ENCODE measurements at places on chromosomes 1 and 21. TPM values are rescaled to one million over a fixed set of nuclear protein-coding genes. Genes with fewer than 3 reads are reported as not detected.

GRCh38 chr1:154703170-154703569 lies 95.2 kb upstream of the ADAR start:
- H3K36me3 ChIP-seq: no peaks in the 10 kb centered on the region
- DNase-seq: no peak
- H3K4me1 ChIP-seq: no peaks in the 10 kb centered on the region
- no peak overlapping the region for H3K4me3 ChIP-seq

Gene ALPL
- 0.82 TPM for total RNA-seq

DNA sequence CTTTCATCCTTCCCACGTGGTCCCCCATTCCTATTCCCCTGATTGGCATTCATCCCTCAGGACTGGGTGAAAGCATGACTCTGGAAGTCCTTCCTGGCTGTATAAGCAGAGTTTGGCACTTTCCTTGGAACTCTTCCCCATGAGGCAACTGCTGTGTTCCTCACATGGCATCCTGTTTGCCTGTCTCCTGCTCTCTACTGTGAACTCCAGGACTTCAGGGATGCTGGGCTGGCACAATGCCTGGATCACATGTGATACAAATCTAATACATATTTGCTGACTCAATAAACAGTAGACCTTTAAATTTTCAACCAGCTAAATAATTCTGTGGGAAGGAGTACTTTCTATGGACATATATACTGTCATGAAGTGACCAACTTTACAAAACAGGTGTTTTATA lies 46.8 kb upstream of the EDEM3 start:
- H3K4me3 ChIP-seq: no peak overlapping the region
- DNase-seq: no peak
- no peak overlapping the region for H3K27ac ChIP-seq
- H3K36me3 ChIP-seq: no peaks in the 10 kb centered on the region
- H3K27me3 ChIP-seq: no peaks in the 10 kb centered on the region

DNA sequence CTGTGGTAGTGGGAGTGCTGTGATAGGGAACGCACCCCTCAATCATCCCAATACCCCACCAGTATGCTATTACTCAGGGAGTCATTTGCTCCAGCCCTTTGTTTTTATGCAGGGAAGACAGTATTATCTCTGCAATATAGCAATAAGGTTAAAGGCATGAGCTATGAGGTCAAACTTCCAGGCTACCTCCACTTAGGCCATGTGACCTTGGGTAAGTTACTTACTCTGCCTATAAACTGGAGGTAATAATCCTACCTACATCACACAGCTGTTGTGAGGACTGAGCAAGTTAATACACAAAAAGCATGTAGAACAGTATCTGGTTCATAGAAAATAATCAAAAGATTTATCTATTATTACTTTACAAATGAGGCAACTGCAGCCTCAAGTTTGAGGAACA lies 30.1 kb downstream of the MEF2D start:
- H3K36me3 ChIP-seq: no peaks in the 10 kb centered on the region
- no peaks in the 10 kb centered on the region for H3K27me3 ChIP-seq
- H3K27ac ChIP-seq: no peak overlapping the region

DNA sequence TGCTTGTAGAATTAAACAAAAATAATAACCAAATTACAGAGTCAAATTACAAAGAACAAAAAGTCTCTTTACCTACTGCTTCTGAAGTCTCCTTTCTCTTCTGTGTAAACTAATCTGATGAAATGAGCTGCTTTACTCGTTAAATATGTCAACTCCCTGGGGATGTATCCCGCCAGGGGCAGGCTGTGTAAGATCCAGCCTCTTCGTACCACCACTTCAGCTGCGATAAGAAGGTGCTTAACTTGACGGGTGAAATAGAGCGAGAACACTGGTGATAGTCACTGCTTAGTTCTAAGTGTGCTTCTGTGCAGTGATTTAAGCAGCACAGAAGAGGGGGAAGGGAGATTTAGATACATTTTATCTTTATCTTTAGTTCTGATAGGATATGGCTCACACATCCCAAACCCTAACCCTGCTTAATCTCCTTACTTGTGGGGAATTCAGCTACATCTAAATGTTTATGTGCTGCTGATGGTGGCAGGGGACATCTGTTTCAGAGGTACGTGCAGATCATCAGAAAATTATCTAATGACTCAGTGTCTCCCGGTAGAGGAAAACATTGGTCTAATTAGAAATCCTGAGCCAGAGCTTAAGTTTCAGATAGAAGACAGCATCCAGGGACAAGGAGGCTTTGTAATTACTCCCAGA lies 46.0 kb downstream of the RHOU start:
- H3K4me3 ChIP-seq: no peak overlapping the region
- H3K36me3 ChIP-seq: no peaks in the 10 kb centered on the region
- no peak for DNase-seq

Gene HAPLN2
- 0.21 TPM for total RNA-seq

Gene SMIM11
- total RNA-seq: 17.1 TPM

- no peaks in the 10 kb centered on the region for H3K36me3 ChIP-seq
- H3K27me3 ChIP-seq: no peaks in the 10 kb centered on the region
- DNase-seq: no peak
These were observed 39.9 kb downstream of the SPATA46 start for GRCh38 chr1:162336621-162337285.

Gene LRRC38
- total RNA-seq: not detected

DNA sequence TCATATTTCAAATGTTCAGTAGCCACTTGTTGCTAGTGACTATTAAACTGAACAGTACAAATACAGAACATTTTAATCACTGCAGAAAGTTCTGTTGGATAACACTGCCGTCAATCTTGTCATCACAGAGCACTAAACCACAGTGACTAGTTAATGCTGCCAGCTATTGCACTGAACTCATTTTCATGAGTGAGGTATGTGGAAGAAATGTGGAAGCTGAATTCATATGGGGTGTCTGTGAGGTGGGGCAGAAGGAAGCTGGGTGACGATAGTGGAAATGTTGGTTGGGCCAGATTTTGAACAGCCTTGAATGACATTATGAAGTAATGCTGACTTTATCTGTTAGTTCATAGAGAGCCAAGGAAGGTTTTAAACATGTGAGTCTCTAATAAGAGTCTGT lies 49.6 kb downstream of the OSBPL9 start:
- no peak overlapping the region for H3K4me3 ChIP-seq
- H3K27ac ChIP-seq: 0 out of 2 replicates have a peak overlapping the region, but pooled peaks have one; percentile 30
- peaks cover 23% of the 10 kb centered on the region for H3K4me1 ChIP-seq
- no peaks in the 10 kb centered on the region for H3K27me3 ChIP-seq
- DNase-seq: no peak
- H3K36me3 ChIP-seq: no peaks in the 10 kb centered on the region

GRCh38 chr1:84265867-84266266 lies 35.6 kb upstream of the SAMD13 start:
- no peaks in the 10 kb centered on the region for H3K27me3 ChIP-seq
- H3K4me1 ChIP-seq: peaks cover 2% of the 10 kb centered on the region
- H3K4me3 ChIP-seq: no peak overlapping the region
- H3K27ac ChIP-seq: no peak overlapping the region
- no peak for DNase-seq

DNA sequence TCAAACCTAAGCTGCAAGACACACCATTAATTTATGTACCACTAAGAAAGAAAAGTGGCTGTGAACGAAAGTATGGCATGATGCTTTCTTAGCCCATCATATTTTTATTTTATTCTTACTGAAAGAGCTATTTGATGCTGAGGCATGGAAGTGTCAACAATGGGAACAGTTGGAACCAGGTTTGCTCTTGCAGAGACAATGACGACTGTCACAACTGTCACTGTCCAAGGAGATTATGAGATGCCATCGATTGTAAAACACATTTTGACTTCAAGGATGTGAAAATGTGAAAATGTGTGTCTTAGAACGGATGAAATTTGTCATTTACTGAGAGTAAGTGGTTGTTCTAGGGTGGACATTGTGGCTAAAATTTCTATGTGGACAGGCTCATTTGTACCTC lies 2.8 kb upstream of the ACTL8 start:
- no peaks in the 10 kb centered on the region for H3K4me1 ChIP-seq
- no peaks in the 10 kb centered on the region for H3K36me3 ChIP-seq
- H3K27ac ChIP-seq: no peak overlapping the region
- DNase-seq: no peak

GRCh38 chr1:207944571-207944970 lies 33.6 kb upstream of the CD34 start:
- no peaks in the 10 kb centered on the region for H3K4me1 ChIP-seq
- no peak for DNase-seq
- no peaks in the 10 kb centered on the region for H3K36me3 ChIP-seq
- H3K27ac ChIP-seq: no peak overlapping the region
- no peaks in the 10 kb centered on the region for H3K27me3 ChIP-seq
- H3K4me3 ChIP-seq: no peak overlapping the region

DNA sequence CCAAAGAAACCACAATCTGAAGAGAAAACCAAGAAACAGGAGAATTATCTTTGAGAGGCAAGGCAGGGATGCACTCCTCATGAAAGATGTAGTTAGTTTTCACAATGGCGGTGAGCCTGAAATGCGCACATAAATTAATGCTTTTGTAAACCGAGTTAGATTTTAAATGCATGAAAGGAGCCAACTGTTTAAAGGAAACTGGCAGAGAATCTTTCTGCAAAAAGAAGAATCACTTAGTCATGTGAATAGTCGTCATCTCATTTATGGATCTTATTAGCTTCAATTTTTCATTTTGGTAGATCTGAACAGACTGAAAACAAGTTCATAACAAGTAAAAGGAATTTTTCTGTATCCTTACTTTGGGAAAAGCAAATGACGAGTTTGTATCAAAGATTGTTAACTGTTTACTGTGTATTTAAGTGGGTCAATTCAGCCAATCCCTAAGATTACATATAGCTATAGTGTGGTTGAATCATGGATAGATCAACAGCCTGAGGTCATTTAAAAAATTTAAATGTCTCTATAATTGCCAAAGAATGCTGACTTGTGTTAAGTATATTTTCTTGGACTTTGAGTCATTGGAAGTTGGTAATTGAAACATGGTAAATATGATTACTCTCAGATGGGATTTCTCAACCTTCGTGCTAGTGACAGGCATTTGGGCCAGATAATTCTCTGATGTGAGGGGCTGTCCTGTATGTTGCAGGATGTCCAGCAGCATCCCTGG lies 226.6 kb upstream of the KAZN start:
- no peaks in the 10 kb centered on the region for H3K36me3 ChIP-seq
- H3K4me1 ChIP-seq: no peaks in the 10 kb centered on the region
- DNase-seq: no peak
- H3K27me3 ChIP-seq: 0 out of 2 replicates have a peak, but pooled peaks cover 2% of the 10 kb centered on the region

Gene MAP3K7CL
- 0.31 TPM for total RNA-seq

DNA sequence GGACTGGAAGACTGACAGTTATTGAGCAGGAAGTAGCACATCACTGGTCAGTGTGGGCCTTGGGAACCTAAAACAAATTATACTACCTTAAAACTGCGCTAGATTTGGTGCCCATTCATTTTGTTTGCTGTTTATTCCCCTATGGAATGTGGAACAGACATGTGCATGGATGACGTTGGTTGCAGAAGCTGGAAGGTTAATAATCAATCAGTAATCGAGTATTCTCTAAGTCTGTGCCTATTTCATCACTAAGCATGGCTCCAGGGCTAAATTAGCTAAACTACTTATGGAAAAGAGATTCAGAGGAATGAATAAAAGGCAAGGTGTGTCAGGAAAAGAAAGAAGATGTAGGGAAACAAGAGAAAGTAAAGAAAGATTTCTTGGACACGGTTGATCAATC lies 33.5 kb upstream of the DPT start:
- no peak for DNase-seq
- H3K27me3 ChIP-seq: no peaks in the 10 kb centered on the region
- no peak overlapping the region for H3K4me3 ChIP-seq
- H3K36me3 ChIP-seq: no peaks in the 10 kb centered on the region
- no peaks in the 10 kb centered on the region for H3K4me1 ChIP-seq

GRCh38 chr1:113808450-113809195 lies 3.7 kb downstream of the RSBN1 start:
- no peak overlapping the region for H3K4me3 ChIP-seq
- DNase-seq: no peak
- no peak overlapping the region for H3K27ac ChIP-seq
- no peaks in the 10 kb centered on the region for H3K27me3 ChIP-seq
- peaks cover 3% of the 10 kb centered on the region for H3K36me3 ChIP-seq

Gene IRF6
- 0.64 TPM for total RNA-seq

Gene KRTAP7-1
- not detected for total RNA-seq

DNA sequence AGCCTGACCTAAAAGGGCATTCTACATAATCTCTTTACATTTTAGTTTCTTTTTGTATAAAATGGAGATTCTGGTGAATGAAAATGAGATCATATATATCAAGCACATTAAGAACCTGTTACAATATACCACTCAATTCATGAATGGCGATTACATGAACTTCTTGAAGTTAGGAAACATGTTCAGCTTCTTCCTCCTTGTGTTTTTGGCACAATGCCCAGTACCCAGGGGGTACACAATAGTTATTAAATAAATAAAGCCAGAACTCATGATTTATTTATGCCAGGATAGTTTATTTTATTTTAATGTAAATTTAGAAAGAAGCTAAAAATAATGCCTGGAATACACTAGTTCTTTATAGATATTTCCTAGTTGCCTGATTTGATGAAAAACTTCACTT lies 186.0 kb upstream of the PTGFR start:
- H3K27me3 ChIP-seq: no peaks in the 10 kb centered on the region
- H3K36me3 ChIP-seq: no peaks in the 10 kb centered on the region
- no peak overlapping the region for H3K27ac ChIP-seq
- DNase-seq: no peak
- H3K4me1 ChIP-seq: no peaks in the 10 kb centered on the region

Gene SOD1
- 221 TPM for total RNA-seq

Gene CA14
- not detected for total RNA-seq

DNA sequence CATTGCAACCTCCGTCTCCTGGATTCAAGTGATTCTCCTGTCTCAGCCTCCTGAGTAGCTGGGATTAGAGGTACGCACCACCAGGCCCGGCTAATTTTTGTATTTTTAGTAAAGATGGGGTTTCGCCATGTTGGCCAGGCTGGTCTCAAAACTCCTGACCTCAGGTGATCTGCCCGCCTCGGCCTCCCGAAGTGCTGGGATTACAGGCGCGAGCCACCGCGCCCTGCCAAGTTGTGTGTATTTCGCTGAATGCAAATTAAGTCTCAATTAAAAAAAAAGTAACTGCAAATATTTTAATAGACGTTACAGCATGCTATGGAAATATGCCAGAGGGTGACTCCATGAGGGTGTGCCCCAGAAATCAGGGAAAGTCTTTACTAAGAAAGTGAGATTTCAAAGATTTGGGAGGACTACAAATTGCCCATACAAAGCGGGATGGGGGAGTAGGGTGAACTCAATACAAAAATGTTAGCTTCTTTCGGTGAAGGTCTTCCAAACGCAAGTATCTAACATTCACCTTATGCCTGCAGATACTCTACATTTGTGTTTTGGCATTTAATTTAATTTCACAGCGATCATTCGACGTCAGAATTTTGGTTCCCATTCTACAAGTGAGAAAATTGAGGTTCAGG lies 85.6 kb downstream of the NKAIN1 start:
- peak overlapping the region; percentile 57 for H3K4me3 ChIP-seq
- peak overlapping the region; percentile 98 for H3K27ac ChIP-seq
- H3K4me1 ChIP-seq: peaks cover 8% of the 10 kb centered on the region
- no peaks in the 10 kb centered on the region for H3K27me3 ChIP-seq

- H3K4me1 ChIP-seq: no peaks in the 10 kb centered on the region
- DNase-seq: no peak
- no peaks in the 10 kb centered on the region for H3K27me3 ChIP-seq
These were observed 272.2 kb downstream of the VAV3 start for GRCh38 chr1:107692580-107693345.

- no peaks in the 10 kb centered on the region for H3K4me1 ChIP-seq
- DNase-seq: no peak
- H3K36me3 ChIP-seq: no peaks in the 10 kb centered on the region
- H3K27ac ChIP-seq: no peak overlapping the region
- no peak overlapping the region for H3K4me3 ChIP-seq
- H3K27me3 ChIP-seq: no peaks in the 10 kb centered on the region
These were observed 48.5 kb downstream of the RGS7 start for GRCh38 chr1:241308471-241308870.
